ENCODE measurements at places on chromosomes 16 and 17.

DNA sequence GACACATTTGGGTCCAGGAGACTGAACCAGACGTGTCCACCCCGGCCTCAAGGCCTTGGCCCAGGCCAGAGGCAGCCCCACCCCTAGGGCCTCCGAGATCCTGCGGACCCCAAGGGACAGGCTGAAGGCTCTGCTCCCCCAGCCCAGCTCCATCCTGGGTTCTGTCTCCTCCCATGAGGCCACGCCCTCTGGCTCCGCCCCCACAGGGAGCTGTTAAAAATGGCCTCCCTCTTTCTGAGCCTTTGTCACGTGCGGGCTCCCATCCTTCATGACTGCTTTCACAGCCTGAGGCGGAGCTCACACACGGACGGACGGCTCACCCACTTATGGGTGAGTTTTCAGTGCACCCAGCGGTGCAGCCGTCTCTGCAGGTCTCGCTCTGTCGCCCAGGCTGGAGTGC is 6.5 kb upstream of the CACNA1H start:
- DNase-seq, result no peak

DNA sequence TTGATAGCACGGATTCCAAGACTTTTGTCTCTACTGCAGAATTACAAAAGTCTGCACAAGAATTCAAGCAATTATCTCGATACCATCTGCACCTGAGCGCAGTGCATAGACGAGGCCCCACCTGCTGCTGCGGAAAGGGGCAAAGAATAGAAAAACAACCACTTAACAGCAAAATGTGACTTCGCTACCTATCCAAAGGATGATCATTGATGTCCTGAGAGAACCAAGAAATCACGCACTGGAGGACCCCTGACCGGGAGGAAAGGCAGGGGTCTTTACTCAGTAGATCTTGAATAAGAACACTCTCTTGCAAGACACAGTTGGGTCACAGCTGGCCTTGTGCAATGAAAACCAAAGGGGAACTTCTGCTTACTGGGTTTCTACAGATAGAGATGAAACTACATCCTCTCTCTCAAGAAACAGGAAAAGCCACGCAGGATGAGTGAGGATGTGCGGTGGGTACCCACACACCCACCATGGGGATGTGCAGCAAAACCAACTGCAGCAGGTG is 147.4 kb upstream of the RPH3AL start:
- no peak for DNase-seq

DNA sequence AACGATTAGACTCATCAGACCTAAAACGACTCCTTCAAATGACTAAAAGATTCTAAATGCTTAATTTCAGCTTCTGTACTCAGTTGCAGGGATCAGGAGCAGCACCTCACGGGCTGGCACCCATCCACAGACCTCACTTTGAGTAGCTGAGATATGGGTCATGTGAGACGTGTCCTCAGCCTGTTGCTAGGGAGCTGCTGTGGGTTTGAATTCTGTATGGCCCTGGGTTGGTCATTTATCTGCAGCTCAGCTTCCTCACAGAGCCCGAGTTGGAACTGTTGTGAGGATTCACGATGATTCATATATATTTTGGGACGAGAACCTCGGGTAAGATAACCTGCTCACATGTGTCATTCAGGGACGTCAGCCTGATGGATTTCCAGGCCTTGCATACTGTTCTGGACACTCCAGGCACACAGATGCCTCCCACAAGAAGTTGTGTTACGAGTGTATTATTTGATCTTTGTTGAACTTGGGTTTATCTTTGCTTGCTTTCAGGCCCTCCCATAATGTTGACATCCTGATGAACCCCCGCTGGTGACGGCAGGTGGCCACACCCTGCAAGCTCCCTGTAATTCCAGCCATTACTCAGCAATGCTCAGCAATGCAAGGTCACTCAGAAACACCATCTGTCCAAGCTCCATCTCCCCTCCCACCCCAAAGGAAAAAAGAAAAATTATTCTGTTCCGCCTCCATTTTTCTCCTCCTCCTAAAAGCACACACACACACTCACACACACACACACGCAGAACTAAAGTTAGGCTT is 137.6 kb downstream of the RBFOX3 start:
- DNase-seq, result no peak

DNA sequence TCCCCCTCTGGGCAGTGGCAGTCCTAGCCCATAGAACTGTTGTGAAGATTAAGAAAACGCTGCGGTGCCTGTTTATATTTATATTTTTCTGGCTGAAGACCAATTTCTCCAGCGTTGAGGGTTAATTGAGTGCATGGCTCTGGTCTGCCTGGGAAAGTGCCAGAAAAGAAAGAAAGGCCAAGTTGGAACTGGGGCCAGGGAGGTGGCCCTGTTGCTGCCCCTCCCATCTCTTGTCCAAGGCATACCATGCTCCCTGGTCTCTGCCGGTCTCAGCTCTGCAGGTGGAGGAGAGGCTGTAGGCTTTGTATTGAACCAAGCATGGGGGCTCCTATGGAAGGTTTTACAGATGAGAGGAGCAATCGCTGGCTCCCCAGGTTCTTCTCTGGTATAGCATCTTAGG is 124.7 kb downstream of the MGAT5B start:
- DNase-seq, result no peak

GRCh38 chr16:81137754-81138153 is 41.6 kb upstream of the GCSH start:
- DNase-seq, result no peak

- DNase-seq, result no peak
Measured at GRCh38 chr16:76964464-76965154, 226.4 kb upstream of the MON1B start.

DNA sequence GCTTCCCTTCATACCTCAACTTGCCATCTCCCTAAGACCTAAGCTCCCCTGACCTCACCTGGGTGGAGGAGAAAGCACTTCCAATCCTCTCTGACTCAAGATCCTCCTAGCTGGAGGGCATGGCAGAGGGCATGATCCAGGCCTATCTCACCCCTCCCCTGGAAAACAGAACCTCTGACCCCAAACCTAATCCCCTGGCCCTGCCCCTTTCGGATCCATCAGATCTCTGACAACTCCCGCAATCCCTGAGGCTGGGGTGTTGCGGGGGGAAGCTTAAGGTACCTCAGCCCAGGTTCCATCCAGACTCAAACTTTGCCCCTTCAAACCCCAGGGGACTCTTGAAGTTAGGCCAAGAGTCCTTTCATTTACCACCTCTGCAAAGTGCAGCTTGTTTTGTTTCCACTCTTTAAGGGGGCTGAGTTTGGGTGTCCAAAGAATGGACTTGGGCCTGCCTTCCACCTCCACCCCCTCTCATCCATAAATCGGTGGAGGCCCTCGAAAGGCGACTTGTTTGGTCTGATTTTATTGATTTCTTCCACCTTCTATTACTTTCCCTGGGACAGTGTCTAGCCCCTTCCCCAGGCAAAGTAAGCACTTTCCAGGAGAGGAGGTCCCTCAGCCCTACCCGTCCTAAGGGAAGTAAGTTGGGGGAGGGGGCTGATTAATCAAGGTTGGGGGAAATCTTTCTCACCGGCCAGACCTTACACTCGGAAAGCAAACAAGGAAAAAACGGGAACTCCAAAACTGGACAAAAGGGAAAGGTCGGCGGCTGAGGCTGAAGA is 2.6 kb downstream of the EPOP start:
- no peak for DNase-seq

DNA sequence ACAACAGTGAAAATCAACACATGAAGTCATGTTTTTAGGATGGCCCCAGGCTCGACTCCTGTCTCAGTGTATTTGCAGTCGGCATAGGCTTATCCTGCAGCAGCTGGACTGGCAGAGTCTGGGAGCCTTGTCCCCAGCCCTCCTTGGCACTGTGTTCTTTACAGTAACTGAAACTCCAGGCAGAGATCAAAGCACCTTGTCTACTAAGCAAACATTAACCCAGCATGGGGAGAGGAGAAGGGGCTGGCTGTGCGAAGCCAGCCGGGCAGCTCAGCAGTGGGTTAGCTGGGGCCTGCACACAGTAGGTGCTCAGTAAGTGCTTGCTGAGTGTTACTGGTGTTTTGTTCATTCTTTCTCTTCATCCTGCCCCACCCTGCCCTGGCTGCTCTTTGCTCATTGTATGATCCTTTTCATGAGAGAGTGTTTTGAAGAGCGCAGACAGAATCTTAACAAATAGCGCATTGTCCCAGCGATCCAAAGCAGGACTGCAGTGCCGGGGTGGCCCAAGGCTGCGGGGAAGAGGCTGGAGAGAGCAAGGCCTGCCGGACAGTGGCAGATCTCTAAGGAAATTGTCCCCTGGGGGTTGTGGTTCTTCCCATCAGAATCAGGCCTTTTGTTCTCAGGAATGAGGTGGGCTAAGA is 23.5 kb upstream of the ITGB4 start:
- DNase-seq, result peak; percentile 36

DNA sequence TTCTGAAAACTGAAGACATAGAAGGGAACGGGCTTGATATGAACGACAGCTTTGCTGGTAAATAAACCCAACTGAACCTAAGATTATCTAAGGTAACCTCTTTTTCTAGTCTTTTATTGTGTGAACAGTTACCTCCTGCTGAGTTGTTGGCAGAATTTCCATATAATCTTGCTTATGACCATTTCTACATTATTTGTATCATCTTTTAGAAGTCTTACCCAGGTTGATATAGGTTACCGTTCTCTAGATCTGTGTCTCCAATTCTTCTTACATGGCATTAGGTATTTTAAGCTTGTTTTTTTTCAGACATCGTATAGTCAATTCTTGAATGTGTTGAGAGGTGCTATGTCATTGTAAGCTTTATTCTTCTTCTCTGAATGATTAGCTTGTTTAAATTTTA is 24.3 kb downstream of the TTC19 start:
- DNase-seq, result no peak

DNA sequence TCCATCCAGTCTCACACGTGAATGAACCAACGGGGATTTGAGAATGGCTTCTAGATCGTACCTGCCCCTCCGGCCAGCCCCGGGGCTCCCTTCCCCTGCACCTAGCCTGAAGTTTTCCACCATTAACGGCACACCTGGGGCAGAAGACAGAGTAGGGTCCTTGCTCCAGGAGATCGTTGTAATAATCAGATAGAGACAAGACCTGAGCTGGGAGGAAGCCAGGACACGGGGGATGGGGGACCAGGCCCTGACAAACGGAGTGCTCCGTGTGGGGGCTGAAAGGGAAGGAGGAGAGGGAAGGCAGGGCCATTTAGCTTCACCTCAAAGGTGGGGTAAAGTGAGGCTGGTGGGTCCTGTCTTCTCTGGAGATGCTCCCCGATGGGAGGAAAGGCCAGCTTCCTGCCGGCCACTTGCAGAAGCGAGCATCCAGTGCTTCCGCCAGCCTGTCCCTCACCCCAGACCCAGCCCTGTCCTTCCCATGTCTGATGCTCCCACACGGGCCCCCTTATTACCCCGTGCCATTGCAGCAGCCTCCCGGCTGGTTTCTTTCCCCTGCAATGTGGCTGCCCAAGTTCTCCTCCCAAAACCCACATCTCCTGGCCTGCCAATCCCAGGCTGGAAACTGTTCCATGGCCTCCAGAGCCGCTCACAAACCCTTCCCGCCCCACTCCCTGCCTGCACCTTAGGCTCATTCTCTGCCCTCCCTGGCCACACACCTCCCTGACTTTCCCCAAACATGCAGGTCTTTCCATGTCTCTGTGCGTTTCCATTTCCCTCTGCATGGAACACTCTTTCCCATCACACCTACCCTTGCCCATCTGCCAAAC is 79.3 kb downstream of the MRC2 start:
- DNase-seq, result no peak
